Mucosa of gallbladder (tissue), 1 donor: ENCODE measurements at places on chromosomes 2 and 18.

- no peak for DNase-seq
These were observed 119.4 kb downstream of the PHLPP1 start for GRCh38 chr18:62834715-62835114.

GRCh38 chr2:170966648-170967396, 37.8 kb downstream of the GORASP2 start:
- no peak for DNase-seq

DNA sequence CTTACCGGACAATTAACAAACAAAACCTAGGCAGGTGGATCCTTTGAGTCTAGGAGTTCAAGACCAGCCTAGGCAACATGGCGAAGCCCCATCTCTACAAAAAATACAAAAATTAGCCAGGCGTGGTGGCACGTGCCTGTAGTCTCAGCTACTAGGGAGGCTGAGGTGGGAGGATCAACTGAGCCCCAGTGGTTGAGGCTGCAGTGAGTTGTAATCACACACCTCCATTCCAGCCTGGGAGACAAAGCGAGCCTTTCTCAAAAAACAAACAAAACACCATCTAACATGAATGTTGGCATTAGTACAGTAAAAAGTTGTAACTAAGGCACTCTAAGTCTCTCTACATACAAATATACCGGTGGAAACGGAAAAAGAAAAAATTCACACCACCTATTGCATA, 5.3 kb downstream of the SP3 start:
- DNase-seq = no peak

GRCh38 chr2:192544371-192544955, 349.7 kb upstream of the TMEFF2 start:
- no peak for DNase-seq

GRCh38 chr2:166627893-166628292, 133.8 kb upstream of the SCN7A start:
- DNase-seq = no peak

GRCh38 chr2:75431276-75431675, 129.5 kb downstream of the EVA1A start:
- DNase-seq = no peak

GRCh38 chr2:18987592-18988073, 370.8 kb downstream of the OSR1 start:
- peak; percentile 86 for DNase-seq

DNA sequence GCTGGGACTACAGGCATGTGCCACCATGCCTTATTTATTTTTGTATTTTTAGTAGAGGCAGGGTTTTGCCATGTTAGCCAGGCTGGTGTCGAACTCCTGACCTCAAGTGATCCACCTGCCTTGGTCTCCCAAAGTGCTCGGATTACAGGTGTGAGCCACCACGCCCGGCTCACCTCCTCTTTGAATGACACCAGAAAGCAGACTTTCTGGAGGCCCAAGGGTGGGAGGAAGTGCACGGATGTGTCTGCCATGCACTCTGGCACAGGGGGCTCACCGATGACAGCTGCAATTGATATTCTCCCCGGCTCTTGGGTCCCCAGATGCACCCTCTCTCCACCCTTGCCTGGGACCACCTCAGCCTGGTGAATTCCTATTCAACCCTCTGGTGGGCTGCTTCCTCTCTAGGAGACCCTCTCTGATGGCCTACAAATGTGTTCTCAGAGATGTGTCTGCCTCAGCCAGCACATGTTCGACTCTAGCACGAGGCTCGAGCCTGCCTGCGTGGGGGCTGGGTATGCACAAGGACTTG, 87.3 kb downstream of the SEPTIN10 start:
- no peak for DNase-seq

DNA sequence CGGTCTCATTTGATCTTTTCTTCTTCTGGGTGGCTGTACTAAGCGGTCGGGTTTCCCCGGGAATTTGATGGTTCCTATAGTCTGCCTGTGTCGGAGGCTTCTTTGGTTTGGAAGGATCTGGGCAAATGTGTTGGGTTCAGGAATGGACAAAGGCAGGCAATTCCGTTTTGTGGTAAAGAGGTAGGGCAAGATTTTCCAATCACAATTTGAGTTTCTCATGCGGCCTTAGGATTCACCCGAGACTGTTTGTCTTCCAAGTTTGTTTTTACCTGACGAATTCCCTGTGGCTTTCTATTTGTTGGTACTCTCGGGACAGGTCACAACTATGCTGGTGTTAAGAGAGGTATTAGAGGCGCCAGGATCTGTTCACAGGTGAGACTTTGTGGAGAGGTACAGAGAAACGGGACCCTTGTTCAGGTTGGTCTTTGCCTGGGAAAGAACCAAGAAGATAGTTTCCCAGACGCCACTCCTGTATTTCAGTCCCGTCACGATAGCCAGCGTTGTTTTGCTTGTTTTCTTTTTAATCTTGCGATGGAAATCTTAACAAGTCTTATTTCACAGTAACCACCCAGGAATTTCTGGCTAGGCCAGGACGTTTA, 3.0 kb downstream of the SP5 start:
- DNase-seq = no peak

DNA sequence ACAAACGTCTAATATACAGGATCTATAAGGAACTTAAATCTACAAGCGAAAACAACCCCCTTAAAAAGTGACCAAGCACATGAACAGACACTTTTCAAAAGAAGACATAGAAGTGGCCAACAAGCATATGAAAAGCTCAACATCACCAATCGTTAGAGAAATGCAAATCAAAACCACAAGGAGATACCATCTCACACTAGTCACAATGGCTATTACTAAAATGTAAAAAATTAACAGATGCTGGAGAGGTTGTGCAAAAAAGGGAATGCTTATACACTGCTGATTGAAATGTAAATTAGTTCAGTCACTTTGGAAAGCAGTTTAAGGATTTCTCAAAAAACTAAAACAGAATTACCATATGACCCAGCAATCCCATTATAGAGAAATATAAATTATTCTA, 1148.5 kb upstream of the FAM98A start:
- DNase-seq = no peak

DNA sequence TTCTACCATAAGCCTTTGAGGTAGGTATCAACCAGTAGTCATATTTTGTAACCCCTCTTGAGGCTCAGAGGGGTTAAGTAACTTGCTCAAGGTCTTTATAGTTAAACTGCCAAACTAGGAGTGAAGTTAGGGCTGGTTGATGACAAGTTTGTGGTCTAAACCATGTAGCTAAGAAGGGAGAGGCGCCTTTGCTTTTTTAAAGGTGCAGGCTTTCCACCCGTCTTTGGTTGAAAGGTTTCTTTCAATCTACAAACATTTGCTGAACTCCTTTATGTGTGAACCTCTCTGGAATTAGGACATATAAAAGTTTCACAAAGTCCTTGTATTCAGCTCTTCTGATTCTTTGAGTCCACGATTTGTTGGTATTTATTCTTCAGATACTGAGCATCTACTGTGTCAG, 2.4 kb upstream of the MTA3 start:
- no peak for DNase-seq

DNA sequence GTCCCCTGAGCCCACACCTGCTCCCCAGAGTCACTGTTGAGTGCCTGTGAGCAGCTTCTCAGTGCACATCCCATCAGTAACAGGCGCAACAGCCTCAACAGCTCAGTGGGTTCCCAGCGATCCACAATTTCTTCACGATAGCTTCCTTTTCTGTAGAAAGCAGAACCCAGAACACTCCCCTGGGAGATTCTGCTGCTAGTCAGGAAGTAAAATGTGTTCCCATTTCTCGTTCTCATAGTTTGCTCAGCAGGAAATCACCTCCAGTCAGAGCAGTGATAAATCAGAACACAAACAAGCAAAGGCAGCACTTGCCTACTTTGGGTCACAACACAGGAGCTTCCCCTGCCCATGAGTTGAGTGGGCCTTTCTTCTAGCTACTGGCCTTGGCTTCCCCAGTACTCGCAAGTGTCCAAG, 48.9 kb upstream of the ATG16L1 start:
- no peak for DNase-seq

DNA sequence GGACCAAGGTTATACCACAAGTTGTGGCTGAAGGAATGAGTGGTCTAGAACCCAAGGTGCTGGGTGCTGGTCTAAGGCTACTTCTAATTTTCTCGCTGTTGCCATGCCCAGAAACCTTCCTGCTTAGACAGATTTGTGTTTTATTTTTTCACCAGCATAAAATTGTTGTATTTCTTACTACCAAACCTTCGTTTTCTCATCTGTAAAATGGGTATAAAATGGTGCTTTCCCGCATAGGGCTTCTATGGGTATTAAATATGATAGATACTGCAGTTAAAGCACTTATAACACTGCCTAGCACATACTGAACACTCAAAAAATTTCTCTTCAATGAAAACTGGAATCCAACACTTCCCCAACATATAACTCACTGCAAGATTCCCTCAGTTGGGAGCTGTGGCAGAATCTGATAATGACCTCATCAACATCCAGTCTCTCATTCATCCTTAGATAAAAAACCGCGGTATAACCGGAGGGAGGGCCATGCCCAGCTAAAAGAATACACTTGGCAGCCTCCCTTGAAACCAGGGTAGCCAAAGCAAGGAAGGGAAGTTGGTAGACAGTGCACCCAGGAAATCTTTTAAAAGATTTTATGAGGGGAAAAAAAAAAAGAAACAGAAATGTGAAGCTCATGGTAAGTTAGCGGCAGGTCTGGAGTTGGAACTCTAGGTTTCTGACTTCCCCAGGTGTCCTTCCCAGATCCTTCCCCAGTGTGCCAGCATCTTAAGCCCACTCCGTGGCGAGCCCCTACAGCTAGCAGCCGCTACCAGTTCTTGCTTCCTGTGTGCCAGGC, 1.2 kb downstream of the NEMP2 start:
- no peak for DNase-seq

DNA sequence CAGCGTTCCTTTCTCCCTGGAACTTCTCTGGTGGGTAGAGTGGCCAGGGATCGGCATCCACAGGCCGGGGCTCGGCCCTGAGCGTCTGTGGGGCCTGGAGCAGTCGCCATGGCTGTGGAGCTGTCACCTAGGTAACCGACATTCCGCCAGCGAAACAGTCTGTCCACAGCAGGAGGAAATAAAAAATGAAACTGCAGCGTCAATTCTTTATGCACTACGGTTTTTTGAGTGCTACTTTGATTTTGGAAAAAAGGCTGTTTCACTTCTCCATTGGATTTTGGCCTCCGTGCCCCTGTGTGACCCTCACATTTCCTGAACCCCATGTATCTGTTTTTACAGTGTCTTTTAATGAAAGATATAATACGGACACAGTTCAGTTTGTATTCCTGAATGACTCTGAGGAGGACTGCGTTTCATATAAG, 163.4 kb downstream of the LDLRAD4 start:
- peak; percentile 72 for DNase-seq

DNA sequence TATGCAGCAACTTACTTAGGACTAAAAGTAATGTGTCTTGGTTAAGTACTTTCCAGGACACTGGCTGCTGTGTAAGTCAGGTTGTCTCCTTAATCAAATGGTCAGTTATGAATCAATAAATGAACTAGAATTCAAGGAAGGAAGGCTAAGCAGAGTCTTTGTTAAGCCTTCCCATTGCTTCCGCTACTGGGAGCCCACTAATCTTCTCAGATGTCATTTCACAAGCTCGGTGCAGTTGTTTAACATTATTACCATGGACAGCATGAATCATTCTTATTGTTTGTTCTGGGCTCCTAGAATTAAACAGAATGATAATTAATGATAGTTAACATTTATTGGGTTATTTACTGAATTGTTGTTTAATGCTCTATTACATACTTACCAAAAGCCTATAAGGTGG, 26.0 kb upstream of the MEIS1 start:
- DNase-seq = no peak

DNA sequence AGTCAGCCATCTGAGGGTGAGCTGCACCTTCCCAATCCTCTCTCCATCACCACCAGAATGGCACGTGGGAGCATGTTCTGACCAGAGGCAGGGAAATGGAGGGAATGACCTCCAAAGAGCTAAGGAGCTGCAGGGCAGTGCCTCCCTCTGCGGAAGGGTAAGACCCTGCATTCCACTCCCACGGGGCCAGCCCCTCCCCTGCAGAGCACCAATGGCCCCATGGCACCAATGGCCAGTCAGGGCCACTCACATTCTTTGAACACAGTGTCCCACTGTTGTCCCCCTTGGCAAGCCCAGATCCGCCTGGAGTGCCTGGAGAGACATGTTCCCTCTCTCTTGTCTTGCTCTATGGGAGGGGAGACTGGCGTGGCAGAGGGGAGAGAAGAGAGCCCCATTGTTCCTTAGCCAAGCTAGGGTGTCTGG, 164.4 kb downstream of the TNS1 start:
- DNase-seq = no peak

DNA sequence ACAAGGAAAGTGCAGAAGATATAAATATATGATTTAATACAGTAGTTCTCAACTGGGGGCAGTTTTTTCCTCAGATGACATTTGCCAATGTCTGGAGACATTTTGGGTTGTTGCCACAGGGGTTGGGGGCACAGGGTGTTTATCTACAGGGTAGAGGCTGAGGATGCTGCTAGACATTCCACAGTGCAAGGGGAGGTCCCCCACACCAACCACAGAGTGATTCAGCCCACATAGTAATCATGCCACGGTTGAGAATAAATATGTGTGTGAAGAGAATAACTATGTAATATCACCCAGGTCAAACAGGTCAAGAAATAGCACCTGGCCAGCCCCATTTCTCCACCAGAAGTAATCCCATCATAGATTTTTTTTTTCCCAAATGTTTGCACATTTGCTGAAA, 17.9 kb downstream of the DYSF start:
- no peak for DNase-seq

DNA sequence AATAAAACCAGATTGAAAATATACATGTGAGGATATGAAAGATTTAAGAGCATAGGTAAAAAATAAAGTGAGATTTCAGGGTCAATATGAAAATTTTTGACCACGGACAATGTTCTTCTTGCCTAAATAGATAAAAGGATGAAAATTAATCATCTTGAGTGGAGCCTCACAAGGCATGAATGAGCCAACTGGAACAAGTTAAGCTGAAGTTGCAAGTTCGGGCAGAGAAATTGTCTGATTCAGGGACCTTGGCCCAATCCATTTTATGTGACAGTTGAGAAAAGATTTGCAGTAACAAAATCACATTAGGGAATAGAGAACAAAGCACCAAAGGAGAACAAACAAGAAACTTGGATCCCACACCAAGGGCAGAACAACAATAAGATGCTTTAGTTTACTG, 305.3 kb downstream of the TMX3 start:
- no peak for DNase-seq

- DNase-seq = no peak
These were observed 13.1 kb downstream of the KLF11 start for GRCh38 chr2:10056439-10056838.

DNA sequence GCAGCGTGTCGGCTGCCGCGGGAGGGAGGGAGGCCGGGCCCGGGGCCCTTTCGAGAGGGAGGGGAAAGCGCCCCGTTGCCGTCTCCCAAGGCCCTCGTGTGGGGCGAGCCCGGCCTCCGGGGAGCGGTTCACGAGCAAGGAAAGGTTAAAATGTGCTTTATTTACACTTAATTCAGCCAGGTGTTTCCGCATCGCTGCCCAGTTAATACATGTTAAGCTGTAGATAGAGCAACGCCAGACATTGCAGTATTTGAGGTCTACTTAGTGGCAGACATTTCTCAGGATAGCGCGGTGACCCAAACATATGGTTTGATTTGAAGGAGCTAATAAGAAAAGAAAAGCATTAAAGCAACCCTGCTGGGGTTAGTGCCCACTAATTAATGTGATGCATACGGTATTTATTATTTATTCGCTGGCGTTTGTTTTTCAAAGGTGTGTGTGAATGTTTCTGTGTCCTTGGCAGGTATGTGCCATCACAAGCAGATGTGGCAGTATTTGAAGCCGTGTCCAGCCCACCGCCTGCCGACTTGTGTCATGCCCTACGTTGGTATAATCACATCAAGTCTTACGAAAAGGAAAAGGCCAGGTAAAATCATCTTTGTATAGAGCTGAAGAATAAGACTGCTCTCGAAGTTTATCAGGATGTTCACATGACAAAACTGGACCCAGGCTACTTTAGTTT, 571 bp downstream of the EEF1B2 start:
- no peak for DNase-seq

- peak; percentile 44 for DNase-seq
These were observed 86.1 kb upstream of the CTAGE1 start for GRCh38 chr18:22503803-22504202.
